Activated naive CD8-positive, alpha-beta T cell treated with anti-CD3 and anti-CD28 coated beads, Interleukin-2, amount 10 ng/mL, durations not matched to agents 7 days and 5 days (primary cell): ENCODE measurements at places on chromosomes 11 and 22.

DNA sequence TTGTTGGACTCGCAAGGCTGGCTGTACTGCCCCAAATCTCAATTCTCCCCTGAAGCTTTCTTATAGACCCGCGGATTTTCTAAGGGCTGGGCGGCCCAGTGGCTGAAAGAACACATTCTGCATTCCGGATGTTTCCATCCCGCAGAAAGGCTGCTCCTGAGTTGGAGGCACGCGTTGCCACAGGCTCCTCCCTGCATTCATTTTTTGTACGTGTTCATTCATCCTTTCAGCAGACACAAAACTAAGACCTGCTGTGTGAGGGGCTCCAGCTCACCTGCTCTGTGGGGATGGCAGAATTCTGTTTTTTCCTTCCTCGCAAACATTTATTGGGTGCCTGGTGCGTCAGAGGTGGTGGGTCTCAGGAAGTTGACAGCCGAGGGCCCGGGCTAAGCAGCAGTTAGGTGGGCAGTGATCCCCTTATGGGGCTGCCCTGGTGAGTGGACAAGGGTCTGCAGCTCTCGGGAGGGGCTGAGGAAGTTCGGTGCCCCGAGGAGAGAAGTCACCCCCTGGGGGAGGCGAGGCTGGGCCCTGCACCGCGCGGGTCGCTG is 23.7 kb downstream of the SHANK3 start:
- DNase-seq = no peak

GRCh38 chr11:119759324-119759723 is 30.3 kb upstream of the NECTIN1 start:
- no peak for DNase-seq

GRCh38 chr11:69297787-69298266 is 3.9 kb downstream of the MYEOV start:
- peak; percentile 60 for DNase-seq

DNA sequence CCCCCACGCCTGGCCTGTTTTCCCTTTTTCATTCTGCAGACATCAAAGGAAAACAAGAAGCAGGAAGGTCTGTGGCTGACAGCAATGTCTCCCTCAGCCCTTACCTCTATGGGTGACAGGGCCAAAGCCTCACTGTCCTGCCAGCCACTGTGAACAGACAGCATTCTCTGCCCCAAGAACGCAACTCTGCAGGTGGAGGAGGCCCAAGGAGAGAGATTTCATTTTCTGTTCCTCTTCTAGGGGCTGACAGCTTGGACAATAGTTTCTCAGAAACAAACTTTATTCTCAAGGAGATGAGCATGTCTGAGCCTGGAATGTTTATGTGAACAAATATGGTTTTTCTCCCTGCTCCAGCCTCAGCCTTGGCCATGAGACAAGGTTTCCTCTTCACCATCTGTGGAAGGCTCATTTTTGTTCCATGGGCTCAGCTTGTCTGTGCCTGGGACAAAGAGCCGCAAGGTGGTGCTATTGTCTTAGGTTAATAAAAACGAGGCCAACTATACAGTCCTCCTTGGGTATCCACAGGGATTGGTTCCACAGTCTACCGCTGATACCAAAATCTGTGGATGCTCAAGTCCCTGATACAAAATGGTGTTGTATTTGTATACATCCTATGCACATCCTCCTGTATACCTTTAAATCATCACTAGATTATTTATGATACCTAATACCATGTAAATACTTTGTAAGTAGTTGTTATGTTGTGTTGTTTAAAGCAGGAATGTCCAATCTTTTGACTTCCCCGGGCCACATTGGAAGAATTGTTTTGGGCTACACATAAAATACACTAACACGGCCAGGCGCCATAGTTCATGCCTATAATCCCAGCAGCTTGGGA is 5.8 kb downstream of the PIWIL3 start:
- DNase-seq = no peak

- no peak for DNase-seq
These were observed 125.6 kb downstream of the APIP start for GRCh38 chr11:34790620-34791019.

- no peak for DNase-seq
These were observed 74.4 kb downstream of the MS4A13 start for GRCh38 chr11:60589611-60590010.

- no peak for DNase-seq
These were observed 2.9 kb downstream of the DIXDC1 start for GRCh38 chr11:111939836-111940604.

DNA sequence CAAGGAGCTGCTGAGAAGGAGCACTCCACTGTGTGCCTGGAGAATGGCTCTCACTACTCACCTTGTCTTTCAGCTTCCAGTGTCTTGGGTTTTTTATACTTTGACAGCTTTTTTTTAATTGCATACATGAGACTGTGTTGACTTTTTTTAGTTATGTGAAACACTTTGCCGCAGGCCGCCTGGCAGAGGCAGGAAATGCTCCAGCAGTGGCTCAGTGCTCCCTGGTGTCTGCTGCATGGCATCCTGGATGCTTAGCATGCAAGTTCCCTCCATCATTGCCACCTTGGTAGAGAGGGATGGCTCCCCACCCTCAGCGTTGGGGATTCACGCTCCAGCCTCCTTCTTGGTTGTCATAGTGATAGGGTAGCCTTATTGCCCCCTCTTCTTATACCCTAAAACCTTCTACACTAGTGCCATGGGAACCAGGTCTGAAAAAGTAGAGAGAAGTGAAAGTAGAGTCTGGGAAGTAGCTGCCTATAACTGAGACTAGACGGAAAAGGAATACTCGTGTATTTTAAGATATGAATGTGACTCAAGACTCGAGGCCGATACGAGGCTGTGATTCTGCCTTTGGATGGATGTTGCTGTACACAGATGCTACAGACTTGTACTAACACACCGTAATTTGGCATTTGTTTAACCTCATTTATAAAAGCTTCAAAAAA is 72.6 kb downstream of the NCAPD3 start:
- no peak for DNase-seq

GRCh38 chr11:33774736-33775466 is 581 bp upstream of the FBXO3 start:
- no peak for DNase-seq

DNA sequence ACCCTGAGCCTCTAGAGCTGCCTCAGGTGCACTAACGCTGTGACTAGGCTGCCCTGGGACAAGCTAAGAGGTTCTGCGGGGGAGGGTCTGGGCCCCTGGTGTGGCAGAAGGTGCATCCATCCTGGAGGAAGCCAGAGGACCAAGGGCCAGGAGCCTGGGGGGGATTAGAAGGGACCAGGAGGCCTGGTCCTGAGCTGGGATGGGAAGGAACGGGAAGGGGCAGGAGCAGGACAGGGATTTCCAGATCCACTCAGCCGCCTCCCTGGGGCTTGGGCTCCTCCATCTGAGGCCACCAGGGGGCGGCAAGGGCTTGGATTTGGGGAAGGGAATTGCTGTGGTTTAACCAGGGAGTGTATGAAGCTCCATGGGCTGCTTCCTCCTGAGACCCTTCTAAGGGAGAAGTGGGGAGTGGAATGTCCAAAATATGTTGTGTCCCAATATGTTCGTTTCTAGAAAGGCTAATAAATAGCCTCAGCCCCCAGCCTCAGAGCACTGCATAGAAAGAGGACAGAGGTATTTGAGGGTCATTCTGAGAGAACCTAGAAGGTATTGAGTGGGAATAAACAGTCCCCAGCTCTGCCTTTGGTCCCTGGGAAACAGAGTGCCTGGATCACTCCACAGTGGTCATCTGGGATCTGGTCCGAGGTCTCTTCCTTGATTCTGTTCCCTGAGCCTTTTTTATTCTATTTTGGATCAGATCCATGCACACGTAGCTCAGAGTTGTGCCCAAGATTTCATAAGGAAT is 17.4 kb upstream of the PRAME start:
- DNase-seq = peak; percentile 49
